Astrocyte (in vitro differentiated cells and primary cell): ENCODE measurements at places on chromosomes 12 and 14.

DNA sequence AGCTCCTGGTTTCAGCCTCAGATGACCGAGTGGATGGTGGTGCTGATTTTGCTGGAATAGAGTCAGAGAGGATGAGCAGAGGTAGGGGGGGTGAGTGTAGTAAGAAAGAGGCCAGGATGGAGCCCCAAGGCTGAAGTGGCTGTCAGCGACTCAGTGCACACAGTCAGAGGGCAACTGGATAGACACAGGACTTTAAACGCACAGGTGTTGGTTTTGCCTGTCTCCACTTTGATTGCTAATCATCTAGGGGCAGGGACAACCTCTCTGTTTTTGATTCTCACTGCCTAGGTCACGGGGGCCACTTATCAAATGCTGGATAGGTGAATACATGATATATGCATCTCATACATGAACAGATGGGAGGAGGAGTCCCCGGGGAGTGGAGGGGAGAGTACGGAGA, 99.5 kb downstream of the EGLN3 start:
- H3K27me3 ChIP-seq, result no peaks in the 10 kb centered on the region
- DNase-seq, result no peak
- H3K4me1 ChIP-seq, result no peaks in the 10 kb centered on the region

GRCh38 chr12:38424436-38424835, 107.9 kb downstream of the ALG10B start:
- H3K4me1 ChIP-seq, result no peaks in the 10 kb centered on the region
- H3K4me3 ChIP-seq, result no peak overlapping the region
- no peak for DNase-seq

DNA sequence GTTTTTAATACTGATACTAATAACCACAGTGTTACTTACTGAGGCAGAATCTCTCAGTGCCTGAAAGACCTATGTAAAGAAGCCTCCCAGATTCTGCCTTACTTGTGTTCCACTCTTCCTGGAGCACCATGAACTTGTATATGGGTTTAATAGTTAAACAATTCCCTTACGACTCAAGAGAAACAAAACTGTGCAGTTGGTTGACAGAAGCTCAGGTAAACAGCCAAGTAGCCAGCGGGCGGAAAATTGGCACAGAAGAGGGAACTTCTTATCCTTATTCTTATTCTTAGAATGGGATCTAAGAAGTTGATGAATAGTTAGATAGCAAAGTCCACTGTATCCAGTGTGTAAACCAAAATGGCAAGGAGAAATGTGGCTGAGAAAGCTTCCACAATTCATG, 22.7 kb upstream of the MAGOHB start:
- no peak overlapping the region for H3K4me3 ChIP-seq
- no peak for DNase-seq
- H3K4me1 ChIP-seq, result peaks cover 11% of the 10 kb centered on the region
- no peaks in the 10 kb centered on the region for H3K27me3 ChIP-seq
- no peak overlapping the region for H3K27ac ChIP-seq

GRCh38 chr12:22653791-22654190, 28.8 kb downstream of the ETNK1 start:
- no peak overlapping the region for H3K4me3 ChIP-seq
- DNase-seq, result no peak
- peaks cover 10% of the 10 kb centered on the region for H3K4me1 ChIP-seq
- H3K27ac ChIP-seq, result no peak overlapping the region
- no peaks in the 10 kb centered on the region for H3K27me3 ChIP-seq
